Activated CD4-positive, alpha-beta T cell treated with anti-CD3 and anti-CD28 coated beads, Interleukin-10, Interleukin-2, amounts not matched to agents 100 ng/mL and 50 ng/mL, durations not matched to agents 16 hours and 8 hours (primary cell): ENCODE measurements at places on chromosomes 6 and 20.

GRCh38 chr6:6716998-6717763, 128.7 kb downstream of the LY86 start:
- no peak for DNase-seq

DNA sequence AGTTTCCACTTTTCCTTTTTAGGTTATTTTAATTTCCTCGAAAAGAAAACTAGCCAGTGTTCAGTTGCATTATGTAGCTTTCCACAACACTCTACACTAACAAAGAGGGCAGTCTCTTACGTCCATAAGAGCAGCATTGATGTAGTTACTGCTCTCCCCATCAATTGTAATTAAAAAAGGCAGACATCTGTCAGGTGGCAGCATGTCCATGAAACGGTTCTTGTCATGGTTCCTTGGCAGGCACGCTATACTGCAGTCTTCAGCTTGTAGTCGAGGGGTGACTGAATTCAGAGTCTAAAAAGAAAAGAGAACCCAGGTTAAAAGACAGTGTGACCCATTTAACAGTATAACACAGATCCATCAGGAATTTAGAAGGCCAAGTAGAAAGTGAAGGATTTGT, 80.1 kb upstream of the THEMIS start:
- DNase-seq, result no peak

DNA sequence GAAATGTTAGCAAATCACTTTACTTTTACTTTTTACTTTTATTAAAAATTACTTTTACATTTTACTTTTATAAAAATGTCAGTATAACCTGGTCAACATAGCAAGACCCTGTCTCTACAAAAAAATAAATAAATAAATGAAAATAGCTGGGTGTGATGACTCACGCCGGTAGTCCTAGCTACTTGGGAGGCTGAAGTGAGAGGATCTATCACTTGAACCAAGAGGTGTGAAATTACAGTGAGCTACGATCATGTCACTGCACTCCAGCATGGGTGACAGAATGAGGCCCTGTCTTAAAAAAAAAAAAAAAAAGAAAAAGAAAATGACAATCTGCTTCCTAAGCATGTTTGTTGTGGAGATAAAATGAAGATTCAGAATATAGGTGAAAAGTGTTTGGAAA, 31.0 kb upstream of the FBXO30 start:
- no peak for DNase-seq

DNA sequence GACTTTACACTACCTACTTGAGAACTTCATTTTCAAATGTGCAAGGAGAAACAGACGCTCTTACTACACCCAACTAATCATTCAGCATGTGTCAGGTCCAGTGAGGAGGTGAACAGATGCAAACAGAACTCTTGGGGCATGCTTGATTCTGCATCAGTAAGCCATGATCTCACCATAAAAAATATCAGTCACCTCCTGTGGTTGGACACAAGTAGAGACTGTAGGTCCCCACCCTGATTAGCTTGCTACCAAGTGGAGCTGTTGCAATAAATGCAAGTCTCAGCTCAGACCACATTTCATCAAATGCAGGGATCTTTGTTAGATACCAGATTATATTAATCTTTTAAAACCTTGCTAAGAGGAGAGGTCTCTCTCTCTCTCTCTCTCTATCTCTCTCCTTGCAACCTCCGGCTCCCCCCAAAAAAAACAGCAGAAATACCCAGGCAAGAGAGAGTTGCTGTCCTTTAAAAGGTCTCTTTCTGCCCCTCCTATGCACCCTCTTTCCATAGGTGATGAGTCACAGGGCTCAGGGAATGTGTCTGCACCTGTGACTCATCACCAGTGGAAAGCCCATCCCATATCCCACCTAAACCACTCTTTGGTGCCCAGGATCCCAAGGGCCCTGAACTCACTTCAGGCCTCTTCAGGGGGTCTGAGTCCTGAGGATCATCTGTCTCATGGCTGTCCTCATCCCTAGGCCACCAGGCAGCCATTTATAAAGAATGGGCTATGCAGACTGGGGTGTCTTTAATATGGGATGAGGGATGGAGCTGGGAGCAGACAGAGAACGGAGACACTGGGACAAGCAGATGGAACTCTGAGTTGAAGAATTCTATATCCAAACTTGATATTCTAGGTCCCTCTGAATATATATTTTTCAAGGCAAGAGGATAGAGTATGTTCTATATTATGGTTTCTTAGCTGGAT, 154.5 kb downstream of the QRSL1 start:
- DNase-seq, result no peak

DNA sequence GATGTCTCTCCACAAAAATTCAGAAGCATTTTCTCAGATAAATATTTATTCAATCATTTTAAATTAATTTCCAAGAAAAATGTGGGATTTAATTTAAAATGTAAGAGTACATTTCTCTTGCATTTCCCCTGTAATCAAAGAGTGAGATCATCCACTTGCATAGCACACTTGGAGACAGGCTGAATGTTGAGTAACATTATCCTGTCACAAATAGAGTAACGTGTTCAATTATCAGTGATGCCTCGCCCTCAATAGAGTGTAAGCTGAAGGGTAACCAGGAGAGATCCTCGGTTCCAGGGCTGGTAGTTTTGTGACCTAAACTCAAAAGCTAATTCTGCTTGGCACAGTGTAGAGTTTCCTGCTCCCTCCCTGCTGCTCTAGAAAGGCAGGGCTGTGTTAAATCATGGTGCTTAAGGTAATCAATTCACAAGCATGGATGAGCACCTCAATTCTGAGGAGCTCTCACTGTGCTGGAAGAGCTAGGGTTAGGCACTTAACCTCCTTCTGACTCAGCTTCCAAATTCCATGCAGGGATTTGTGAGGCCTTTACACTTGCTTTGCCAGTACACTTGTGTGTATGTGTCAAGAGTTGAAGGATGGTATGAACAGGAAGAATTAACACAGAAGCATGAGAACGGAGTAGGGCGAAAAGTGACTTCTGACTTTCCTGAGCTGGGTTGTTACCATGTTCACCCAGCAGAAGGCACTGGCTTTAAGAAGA, 56.6 kb downstream of the MMUT start:
- DNase-seq, result no peak

DNA sequence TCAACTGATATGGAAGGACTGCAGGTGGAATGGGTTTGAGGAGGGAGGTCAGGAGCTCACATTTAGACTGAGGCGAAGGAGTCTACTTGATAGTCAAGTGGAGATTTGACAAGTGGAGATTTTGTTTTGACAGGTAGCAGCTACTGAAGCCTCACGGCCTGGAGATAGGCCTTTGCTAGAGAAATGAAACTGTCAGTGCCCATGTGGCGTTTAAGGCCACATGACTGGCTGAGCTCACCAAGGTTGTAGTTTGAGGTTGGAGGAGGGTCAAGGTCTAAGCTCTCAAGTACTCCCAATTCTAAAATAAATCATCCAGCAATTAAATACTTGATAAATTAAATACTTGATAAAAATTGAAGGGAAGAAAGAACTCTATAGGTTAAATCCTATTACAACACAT, 80.1 kb upstream of the C6orf118 start:
- no peak for DNase-seq

DNA sequence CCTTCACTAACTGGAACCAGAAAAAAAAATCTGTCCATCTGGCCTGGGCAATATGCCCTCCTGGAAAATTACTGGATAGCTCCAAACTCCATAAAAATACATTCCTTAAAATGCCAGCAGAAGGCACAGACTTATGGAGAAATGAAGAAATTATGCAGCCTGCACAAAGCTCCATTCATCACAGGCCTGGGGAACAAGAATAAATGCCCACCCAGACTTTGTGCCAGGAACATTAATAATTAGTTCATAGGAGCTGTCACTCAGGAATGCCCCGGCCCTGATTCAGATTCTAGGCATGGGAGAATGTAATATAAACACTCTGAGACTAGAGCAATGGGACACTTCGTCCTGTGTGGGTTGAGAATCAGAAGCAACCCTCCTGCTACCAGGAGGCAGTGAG, 199.3 kb downstream of the OTOR start:
- DNase-seq, result no peak

DNA sequence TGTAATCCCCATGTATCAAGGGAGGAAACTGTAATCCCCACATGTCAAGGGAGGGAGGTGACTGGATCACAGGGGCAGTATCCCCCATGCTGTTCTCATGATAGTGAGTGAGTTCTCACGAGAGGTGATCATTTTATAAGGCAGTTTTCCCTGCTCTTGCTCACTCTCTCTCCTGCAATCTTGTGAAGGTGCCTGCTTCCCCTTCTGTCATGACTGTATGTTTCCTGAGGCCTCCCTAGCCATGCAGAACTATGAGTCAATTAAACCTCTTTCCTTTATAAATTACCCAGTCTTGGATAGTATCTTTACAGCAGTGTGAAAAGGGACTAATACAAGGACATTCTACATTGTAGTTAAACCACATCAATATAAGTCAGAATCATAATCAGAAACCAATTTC, 112.4 kb downstream of the BTBD9 start:
- no peak for DNase-seq

- peak; percentile 56 for DNase-seq
These were observed 158.4 kb downstream of the GPX5 start for GRCh38 chr6:28683945-28684538.

- no peak for DNase-seq
These were observed 5.1 kb downstream of the LZTS3 start for GRCh38 chr20:3168079-3168828.

DNA sequence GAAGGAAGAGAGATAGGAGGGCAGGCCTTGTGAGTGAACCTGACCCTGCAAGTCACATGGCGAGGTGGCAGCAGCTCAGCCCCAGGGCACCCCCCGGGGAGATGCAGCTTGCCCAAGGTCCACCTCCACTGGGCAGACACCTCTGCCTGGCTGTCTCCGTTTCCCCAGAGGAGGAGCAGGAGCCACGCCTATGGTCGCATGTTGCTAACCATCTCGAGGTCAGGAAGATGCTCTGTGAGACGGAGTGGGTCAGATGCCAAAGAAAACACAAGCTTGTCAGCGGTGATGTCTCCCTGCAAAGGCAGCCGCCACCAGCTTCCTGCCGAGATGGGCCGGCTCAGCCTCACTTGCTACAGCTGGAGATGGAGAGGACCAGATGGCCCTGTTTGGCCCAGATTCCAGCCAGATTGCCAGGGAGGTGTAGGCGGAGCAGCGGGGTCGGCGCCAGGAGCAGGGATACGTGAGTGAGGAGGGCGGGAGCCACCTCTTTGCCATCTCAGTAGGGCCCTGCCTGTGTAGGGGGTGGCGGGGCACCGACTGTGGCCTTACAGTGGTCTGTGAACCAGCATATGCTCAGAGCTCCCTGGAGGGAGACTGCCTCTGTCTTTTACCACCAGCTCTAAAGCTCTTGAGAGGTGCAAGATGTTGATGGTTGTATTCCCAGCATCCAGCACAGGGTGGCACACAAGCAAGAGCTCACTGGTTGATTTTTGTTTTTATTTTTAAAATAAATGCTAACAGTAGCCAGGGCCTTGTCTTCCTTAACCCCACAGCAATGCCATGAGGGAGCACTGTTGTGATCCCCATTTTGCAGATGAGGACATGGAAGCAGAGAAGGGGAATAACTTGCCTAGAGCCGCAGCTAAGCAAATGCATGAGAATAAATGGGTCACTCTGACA, 42.9 kb upstream of the FAM83D start:
- no peak for DNase-seq

GRCh38 chr20:20685635-20686034, 26.8 kb downstream of the RALGAPA2 start:
- DNase-seq, result no peak

- DNase-seq, result no peak
These were observed 45.9 kb upstream of the CTNNBL1 start for GRCh38 chr20:37647946-37648345.

GRCh38 chr6:93300661-93301060, 118.7 kb downstream of the EPHA7 start:
- DNase-seq, result no peak

DNA sequence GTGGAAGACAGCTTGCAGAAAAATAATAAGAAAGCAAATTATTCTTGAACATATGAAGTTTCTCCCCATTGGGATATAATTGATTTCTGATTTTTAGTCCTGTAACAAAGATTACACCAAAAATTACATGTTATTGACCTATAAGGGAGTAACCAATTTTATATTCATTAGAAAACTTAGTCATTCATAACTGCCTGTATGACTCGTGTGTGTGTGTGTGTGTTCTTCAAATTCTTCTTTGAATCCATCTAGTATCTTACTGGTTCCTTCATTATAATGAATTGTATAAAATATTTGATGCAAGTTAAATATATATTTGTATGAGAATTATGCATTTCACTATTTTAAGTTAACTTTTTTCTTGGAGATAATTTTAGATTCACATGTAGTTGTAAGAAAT, 310.4 kb downstream of the HAO1 start:
- no peak for DNase-seq

- no peak for DNase-seq
These were observed 700.0 kb downstream of the RFPL4B start for GRCh38 chr6:113047148-113047547.

GRCh38 chr6:106792536-106793236, 163.3 kb downstream of the QRSL1 start:
- DNase-seq, result no peak

GRCh38 chr6:135861189-135861588, 9.7 kb downstream of the PDE7B start:
- DNase-seq, result no peak

- DNase-seq, result no peak
These were observed 22.3 kb upstream of the ANKEF1 start for GRCh38 chr20:10012464-10012863.

GRCh38 chr20:61445741-61446140, 193.7 kb downstream of the CDH4 start:
- DNase-seq, result no peak

DNA sequence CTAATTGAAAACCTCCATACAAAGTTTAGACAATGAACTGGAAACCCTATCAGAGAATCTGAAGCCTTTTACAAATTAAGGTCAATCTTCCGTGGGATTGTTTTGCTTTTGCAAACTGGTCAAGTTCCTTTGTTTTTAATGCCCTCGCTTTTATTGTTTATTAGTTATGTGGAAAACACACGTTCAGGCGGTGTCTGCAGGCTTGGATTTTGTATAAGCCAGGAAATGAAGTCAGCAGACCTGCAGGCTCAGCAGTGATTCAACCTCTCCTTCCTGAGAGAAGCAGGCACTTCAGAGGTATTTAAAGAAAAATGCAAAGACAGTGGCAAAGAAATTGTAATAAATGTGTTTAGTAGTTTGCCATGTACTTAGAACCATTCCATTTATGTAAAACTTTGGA, 103.4 kb upstream of the PDE10A start:
- DNase-seq, result no peak

GRCh38 chr6:71388856-71389527, 100.4 kb downstream of the OGFRL1 start:
- no peak for DNase-seq

DNA sequence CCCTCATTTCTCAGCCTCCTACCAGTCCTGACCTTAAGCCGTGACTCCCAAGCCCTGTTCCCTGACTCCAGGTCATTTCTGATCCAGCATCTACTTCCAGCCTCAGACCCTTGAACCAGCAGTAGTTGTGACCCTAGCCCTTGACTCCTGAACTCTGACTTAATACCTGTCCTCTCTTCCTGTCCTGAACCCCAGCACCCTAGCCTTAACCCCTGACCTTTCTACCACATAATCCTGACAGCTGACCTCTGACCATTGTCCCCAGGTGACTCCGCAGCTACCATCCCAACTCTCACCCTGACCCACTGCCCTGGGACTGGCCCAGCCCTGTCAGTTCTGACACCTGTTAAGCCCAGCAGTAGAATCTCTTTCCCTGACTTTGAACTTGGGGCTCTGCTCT, 42.1 kb downstream of the MYH7B start:
- no peak for DNase-seq
